BJ (cell line): ENCODE measurements at places on chromosomes 3 and 15. TPM values are rescaled to one million over a fixed set of nuclear protein-coding genes. Genes with fewer than 3 reads are reported as not detected.

The MTFMT gene
- 6.4 and 9.6 TPM in 2 replicates for polyA plus RNA-seq

The CCDC9B gene
- 5.0 and 6.0 TPM in 2 replicates for polyA plus RNA-seq

The ARL6 gene
- polyA plus RNA-seq = 2.0 and 4.8 TPM in 2 replicates

The TUSC7 gene
- polyA plus RNA-seq = not detected in 2 replicates

The ALDH1A3 gene
- 1.1 TPM in 2 replicates for polyA plus RNA-seq

The CCDC80 gene
- 199 and 291 TPM in 2 replicates for polyA plus RNA-seq

The TTLL13 gene
- 0.04 and 0.05 TPM in 2 replicates for polyA plus RNA-seq

The CAMK1 gene
- 21.6 and 32.6 TPM in 2 replicates for polyA plus RNA-seq

- no peak for DNase-seq
Observed at GRCh38 chr3:195550723-195551122, 7.6 kb upstream of the PPP1R2 start.

DNA sequence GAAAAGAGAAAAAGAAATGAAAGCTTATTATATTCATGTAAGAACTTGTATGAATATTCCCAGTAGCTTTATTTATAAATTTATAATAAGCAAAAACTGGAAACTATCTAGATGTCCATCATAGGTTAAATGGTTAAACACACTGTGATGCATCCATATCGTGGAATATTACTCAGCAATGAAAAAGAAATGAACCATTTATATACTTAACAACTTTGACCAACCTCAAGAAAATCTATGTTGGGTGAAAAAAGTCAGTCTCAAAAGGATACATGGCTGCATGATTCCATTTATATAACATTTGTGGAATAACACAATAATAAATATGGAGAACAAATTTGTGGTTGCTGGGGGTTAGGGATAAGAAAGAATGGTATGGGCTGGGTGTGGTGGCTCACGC, 713.0 kb upstream of the SGO1 start:
- DNase-seq = no peak

- DNase-seq = peak; percentile 91
Observed at GRCh38 chr15:65304381-65305149, at the start of gene RNU5B-1. Gene RNU5B-1, plus strand, starts transcription at chr15:65304677.

- DNase-seq = no peak
Observed at GRCh38 chr3:101182734-101183133, 137.6 kb downstream of the IMPG2 start.

DNA sequence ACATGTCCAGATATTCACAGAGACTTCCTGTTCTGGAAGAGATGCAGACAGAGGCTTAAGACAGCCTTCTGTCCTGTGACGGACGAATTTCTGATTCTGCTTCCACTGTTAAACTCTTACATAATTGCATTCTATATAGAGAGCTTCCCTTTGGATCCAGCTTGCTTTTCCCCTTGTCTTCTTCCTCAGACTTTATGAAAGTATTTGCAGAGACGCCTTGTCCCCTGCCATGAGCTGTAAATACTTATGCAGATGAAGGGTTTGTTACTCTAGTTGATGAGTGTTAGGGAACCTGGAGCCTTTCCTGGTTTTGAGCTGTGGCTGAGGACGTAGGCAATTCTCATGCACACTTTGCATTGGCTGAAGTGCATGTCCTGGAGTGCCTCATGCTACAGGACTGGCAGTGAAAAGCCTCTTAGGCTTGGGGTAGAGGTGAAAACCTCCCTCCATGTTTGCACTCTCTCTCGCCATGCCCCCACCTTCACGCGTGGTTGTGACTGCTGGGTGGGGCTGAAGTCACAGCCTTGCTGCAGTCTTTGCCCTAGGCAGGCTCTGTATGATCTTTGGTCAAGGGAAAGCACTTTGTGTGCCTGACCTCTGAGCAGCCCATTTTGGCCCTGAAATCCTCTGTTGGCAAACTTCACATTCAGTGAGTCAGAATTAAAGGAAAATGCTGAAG, 286.6 kb downstream of the PTPRG start:
- no peak for DNase-seq

- peak; percentile 14 for DNase-seq
Observed at GRCh38 chr3:134149286-134149685, 101.4 kb downstream of the RYK start.

- no peak for DNase-seq
Observed at GRCh38 chr3:156626104-156626503, 48.3 kb upstream of the TIPARP start.

DNA sequence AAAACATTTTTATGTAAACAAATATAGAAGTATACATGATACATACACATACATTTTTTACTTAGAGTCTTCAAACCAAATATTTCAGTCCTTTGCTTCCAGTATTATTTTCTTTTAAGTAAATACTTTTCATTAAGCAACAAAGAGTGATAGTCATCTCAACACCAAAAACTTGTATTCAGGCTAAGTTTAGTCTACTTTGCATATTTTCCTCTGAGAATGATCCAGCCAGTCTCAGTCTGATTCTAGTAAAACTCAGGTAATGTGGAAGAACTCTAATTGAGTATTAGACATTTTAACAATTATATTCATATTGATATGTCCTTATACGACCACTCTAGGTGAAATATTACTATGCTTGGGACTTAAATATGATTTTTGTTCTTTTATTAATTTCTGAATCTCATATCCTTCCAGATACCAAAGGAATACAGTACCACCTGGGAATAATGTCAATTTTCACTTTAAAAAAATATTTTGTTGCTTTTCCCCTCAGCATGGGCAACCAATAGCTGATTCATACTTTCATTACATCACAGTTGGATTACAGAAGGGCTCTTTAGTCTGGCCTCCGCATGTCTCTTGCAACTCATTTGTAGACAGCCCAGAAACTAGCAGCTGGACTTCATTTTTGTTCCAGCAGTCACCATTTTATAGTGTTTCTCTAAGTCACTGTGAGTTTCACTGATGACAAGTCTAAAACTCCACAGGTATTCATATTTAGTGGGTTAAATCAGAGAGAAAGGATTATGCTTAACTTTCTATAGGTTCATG, 390.4 kb downstream of the ZBTB20 start:
- peak; percentile 63 for DNase-seq

DNA sequence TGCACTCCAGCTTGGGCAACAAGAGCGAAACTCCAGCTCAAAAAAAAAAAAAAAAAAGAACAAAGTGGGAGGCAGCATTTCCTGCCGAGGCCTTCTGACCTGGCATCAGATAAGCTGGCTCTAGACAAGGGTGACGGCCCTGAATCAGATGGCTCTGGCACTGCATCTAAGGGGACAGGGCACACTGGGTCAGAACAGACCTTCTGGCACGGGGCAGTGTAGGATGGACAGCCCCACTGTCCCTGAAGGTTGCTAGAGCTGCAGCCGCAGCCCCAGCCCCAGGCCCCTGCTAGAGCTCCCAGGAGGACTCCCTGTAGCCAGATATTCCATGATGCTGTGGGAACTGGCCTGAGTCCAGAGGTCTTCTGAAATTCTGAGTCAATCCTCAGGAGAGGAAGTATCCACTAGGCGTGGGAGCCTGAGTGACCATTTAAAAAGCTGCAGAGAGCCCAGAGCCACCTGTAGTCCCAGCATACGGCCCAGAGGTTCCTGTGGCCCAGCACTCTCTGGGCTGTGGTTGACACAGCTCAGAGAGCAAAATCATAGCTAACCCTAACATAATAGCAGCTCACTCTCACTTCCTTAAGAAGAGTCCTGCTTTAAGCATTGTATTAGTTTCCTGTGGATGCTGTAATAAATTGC, 69.2 kb upstream of the MFGE8 start:
- no peak for DNase-seq

- no peak for DNase-seq
Observed at GRCh38 chr3:155640098-155640497, 104.8 kb downstream of the PLCH1 start.
